Stimulated activated CD4-positive, alpha-beta T cell treated with anti-CD3 and anti-CD28 coated beads, TNF-alpha, amount 100 ng/mL, for 24 hours (primary cell): ENCODE measurements at places on chromosomes 4 and X.

DNA sequence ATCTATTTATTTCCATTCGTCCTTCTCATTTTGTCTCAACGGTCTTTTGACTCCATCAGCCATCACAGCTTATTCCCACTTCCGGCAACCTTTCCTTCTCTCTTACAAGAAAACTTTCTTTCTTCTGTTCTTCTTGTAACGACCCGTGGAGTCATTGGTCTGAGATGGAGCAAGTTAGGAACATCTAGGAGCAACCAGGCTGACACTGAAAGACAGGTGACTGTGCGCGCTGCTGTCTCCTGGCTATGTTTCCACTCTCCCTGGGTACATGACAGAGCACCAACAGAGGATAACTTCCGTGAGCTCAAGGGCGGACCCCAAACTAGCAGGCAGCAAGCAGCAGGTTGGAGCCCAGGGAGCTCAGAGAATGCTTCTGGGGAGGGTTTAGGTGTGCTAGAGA, 2.5 kb downstream of the FGF5 start:
- DNase-seq, result no peak

- DNase-seq, result no peak
These were observed 78.3 kb downstream of the FIP1L1 start for GRCh38 chr4:53455766-53456165.

- DNase-seq, result no peak
These were observed 102.8 kb upstream of the OR13H1 start for GRCh38 chrX:131441033-131441432.

DNA sequence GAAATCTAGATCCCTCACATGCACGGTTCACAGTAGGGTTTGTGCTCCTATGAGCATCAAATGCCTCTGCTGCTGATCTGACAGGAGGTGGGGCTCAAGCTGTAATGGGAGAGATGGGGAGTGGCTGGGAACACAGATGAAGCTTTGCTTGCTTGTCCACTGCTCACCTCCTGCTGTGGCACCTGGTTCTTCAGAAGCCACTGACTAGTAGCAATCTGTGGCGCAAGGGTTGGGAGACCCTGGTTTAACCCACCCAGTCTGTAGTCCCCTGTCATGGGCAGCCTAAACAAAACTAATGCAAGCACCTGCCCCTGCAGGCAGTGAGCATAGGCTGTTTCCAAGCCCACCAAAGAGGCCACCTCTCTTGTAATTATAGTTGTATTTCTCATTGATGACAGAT, 116.6 kb downstream of the SHOX start:
- no peak for DNase-seq

DNA sequence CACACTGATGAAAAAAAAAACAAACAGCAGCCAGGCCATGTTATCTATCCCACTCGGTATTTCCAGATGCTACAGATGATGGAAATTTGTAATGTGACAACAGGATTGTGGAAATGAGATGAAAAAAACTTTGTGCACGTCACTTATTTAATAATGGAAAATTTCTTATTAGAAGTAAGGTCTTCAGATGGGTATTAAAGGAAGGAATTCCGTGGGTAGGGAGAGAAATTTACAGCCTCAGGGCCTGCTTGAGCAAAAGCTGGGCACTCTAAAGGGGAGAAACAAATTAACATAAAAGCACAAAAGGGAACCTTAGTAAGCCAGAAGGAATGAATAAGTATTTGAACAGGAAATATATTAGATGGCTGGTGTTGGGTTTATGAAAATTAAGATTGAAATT, 4.2 kb upstream of the PKD2 start:
- DNase-seq, result no peak

DNA sequence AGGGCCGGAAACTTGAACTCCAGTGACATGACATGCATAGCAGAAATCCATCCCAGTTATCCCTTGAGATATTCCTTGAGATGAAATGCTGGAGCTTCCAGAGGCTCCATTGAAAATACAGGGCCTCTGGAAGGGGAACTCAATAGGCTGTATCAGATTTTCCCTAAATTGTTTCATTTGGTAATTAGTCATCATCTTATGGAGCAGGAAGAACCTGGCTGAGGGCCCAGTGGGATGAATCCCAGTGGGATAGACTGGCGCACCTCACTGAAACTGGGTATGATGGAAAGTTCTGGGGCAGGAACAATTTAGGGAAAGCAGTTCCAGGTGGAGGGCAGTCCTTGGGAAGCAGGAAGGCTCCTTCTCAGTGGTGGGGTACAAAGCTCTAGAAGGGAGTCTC, 307.8 kb upstream of the DIPK2B start:
- no peak for DNase-seq

GRCh38 chr4:73520821-73521220, 39.3 kb downstream of the AFM start:
- DNase-seq, result no peak

DNA sequence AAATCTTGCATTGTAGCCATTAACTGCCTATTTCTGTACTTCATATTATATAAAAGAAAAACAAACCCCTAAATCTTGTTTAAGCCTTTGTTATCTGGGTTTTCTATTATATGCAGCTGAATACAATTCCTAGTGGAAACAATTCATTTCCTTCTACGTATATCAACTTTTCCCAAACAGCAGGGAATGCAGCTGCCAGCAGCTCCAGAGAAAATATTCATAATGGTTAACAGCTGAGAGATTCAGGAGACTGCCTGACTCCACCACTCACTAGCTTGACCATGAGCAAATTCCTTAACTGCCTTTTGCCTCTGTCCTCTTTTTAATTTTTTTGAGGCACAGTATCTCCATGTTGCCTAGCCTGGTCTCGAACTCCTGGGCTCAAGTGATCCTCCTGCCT, 146.2 kb downstream of the SPATA18 start:
- no peak for DNase-seq

DNA sequence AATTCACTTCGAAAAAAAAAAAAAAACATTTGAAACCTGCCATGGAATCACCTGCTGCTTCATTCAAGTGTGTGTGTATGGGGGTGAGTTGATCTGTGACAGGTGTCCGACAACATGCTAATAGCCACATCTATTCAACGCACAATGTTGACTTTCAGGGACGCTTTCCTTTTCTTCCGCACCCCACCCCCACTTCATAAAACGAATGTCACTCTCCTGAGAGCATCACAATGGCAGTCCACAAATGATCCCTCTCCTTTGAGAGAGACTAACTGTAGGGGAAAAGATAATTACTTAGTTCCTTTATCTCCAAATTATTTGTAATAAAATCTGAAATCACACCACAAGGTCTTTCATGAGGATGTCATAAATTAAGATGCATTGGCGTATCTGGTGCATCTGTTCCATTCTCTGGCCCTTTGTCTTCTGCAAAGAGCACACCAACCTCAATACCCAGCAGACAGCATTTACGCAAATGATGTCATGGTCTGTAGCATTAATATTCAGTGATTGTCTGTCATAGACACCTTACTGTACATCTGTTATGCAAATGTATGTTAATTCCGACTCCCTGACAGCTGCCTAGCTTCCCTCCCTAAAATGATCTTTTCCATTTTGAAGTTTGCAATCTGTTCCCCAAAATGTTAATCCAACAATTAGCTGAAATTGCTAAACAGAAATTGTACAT, 640.0 kb upstream of the BOD1L1 start:
- no peak for DNase-seq

DNA sequence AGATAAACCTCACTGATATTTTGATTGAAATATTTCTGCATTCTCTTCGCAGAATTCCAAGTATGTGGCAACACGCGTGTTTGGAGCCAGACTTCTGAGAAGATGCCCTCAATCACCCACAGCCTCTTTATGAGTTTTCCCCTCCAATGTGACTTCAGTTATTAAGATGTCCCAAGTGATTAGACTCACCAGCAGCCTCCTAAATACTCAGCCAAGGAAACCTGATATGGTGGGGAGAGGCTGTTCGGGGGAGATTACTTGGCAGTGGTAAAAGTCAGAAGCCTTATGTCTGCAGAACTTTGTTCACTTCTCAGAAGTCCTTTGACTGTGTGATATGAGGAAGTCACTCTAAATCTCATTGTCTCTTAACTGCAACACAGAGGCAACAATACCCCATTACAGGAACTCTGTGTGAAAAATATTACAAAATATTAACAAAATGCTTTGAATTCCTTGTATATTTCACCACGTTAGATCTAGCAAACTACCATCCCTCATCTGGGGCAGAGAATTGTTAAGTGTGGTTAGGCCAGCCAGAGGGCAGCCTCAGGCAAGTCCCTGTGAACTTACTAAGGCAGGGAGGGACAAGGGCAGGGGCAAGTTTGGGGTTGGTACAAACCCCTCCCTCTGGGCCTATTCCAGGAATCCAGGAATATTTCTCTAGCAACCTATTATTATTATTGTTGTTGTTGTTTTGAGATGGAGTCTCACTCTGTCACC, 151.4 kb upstream of the USP9X start:
- no peak for DNase-seq

GRCh38 chr4:56871371-56871866, 36.3 kb upstream of the REST start:
- DNase-seq, result no peak

DNA sequence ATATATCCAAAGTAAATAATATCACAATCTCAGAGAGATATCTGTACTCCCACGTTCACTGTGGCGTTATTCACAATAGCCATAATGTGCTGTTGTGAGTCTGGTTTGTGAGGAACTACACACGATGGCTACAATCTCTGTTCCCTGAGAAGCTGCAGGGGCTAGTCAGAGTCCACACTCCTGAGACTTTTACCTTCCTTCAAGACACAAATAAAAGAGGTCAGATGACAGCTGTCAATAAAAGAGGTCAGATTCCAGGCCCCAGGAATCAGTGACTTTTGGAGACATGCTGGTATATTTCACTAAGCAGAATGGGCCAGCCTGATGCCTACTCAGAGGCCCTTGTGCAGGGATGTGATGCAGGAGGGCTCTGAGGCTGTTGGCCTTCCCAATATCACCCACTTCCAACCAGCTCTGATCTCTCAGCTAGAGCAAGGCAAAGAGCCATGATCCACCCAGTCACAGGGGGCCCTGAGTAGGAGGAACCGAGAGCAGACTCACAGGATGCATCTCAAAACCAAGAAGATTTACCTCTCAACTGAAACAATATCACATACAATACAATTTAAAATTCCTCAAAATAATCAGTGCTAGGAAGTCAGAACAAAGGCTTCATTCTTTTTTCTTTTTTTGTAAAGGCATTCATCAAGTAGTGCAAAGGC, 13.8 kb downstream of the FRYL start:
- DNase-seq, result no peak

GRCh38 chrX:53422861-53423306, at the start of gene RIBC1:
RIBC1 (plus strand) TSS chrX:53422873; CDS start chrX:53426277, 3,404 bp downstream.
- no peak for DNase-seq

DNA sequence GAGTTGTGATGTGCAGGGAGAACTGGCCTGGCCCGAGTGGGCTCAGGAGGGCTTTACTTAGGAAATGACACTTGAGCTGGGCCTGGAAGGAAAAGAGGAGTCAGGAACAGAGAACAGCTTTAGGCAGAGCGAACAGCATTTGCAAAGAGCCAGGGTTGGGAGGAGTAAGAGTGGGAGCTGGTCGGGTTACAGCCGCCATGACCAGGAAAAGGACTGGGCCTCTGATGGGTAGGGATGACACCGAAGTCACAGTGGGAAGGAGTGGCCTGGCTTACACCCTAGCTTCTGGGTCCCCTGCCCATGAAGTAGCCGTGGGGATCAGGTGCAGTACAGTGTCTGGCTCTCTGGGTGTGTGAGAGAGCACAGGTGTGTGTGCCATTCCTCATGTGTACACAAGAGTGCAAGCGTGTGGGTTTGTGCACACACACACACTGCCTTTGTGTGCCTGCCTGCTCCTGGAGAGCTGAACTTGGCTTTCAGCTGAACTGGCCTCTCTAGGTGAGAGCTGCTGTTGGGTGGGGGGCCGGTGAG, 31.6 kb downstream of the TRMT44 start:
- no peak for DNase-seq
